Activated CD8-positive, alpha-beta T cell treated with anti-CD3 and anti-CD28 coated beads for 36 hours (primary cell): ENCODE measurements at places on chromosomes 16 and 17.

GRCh38 chr17:81314398-81315081 is 19.4 kb upstream of the SLC38A10 start:
- no peak for DNase-seq

GRCh38 chr16:19238406-19238805 is 47.1 kb upstream of the CLEC19A start:
- DNase-seq = no peak

DNA sequence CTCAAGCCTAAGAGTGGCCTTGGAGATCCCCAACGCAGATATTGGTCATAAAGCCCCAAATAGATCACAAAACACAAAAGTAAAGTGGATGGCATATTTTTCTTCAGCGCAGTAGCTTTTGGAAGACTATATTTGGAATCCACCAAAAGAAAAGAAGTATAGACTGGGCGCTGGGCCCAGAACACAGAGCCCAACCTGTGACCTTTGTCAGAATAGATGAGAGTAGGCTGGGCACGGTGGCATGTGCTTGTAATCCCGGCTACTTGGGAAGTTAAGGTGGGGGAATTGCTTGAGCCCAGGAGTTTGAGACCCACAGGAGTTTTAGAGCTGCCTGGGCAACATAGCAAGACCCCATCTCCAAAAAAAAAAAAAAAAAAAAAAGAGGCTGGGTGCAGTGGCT is 14.6 kb downstream of the SCIMP start:
- no peak for DNase-seq

DNA sequence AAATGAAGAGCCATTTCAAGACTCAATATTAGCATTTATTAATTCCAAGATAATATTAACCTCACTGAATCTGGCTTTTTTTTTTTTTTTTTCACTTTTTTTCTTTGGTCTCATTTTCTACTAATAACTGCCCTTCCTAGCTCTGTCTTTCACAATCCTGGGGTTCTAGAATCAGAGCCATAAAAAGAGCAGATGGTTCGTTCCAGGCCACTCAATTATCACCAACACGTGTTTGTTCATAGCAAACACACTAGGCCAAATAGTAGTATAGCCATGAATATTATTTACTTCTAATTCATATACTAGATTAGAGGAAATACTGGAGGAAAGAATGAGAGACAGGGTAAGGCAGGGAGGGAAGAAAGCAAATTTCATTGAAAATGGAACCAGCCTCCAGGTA is 39.8 kb downstream of the TEX2 start:
- DNase-seq = no peak

- no peak for DNase-seq
Measured at GRCh38 chr17:46995841-46996571, 17.0 kb upstream of the RPRML start.

- DNase-seq = peak; percentile 36
Measured at GRCh38 chr16:11949527-11949926, 7.7 kb upstream of the NPIPB2 start.

DNA sequence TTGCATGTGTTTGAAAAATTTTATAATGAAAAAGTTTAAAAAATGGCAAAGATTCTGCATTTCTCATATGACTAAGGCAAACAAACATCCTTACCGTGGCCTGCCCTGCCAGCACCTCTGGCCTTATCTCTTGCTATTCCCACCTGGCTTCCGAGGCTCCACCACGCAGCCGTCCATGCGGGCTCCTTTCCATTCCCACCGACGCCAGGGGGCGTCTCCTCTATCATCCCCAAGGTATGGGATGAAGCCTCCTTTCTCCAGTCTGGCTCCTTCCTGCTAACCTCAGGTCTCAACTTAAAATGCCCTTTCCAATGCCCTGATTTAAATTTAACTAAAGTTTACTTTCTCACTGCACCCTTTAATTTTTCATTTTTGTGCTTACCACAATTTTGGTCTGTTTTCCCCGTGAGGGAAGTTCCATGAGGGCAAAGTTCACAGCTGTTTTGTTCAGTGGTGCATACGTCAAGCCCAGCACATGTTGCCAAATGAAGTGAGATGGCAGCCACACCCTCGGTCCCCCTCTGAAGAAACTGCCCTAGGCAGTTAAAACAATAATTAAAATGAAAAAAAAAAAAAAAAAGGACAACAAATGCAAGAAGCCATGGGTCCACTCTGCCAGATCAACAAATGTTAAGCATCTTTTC is 13.3 kb upstream of the SDK2 start:
- DNase-seq = peak; percentile 42

- DNase-seq = peak; percentile 92
Measured at GRCh38 chr17:38557836-38558727, 47.7 kb downstream of the SRCIN1 start.

DNA sequence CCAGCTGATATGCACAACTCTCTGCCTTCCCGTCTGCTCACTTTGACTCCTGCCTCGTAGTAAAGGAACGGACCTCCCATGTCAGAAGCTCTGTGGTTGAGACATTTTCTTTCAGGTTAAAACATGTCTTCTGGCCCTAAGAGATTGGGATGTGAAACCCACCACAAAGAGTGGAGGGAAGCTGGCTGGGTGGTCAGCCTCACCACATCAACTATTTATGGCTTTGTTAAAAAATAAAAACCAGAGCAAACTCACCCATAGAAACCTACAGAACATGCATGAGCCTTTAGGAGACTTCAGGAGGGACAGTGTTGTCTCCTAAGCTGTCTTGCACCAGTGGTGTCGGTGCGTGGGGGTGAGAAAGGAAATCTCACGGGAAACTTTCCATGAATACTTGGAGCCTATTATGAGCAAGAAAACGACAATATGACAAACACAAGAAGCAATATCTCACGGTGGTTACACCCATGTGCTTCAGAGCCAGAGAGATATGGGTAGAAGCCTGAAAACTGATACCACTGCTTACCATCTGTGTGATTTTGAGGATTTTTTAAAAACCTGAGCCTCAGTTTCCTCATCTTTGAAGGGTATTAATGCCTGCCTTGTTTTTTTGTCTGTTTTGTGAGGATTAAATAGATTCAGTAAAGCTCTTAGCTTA is 61.7 kb upstream of the XYLT1 start:
- no peak for DNase-seq

- DNase-seq = no peak
Measured at GRCh38 chr17:10130677-10131076, 67.7 kb downstream of the GAS7 start.

DNA sequence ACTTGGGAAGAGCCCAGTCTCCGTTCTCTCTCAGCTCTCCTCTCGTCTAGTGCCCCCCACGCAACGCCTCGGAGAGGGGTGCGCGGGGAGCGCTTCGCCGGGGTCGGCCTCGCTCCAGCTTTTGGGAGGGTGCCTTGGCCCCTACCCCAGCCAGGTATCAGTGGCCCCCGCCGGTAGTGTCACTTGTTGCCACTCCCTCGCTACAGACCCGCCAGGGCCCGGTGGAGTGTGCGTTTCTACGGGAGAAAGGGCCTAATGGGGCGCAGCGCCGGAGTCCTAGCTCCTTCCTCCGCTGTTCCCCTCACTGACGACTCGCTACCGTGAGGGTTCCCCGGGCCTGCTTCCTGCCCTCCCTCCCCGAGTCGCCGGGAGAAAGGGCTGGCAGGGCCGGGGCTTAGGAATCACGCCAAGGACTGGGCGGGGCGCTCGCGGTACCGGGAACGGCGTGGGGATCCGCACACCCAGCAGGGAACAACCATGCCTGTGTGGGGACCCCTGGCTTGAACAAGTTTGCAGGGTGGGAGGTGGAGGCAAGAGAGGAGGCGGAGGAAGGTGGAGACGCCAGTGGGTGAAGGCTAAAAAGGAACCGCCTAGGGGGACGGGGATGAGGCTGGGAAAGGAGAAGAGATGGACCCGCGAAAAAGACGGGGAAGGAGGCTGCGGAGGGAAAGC is 997 bp upstream of the CDH11 start:
- no peak for DNase-seq

DNA sequence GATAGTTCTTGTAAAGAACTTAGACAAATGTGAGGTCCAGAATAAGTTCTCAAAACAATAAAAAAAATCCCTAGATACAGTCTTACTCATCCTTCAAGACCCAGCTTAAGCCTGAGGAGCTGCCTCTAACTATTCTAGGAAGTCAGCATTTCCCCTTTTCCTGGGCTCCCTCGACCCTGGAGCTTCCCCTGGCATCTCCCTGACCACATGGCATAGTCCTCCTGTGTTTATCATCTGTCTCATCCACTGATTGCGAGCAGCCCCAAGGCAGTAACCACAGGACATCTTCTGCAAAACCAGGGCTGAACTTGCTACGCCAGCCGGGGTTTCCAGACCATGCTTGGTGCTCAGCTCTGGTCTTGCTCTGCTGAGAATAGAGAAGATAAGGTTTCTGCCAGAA is 36.7 kb upstream of the NLRP1 start:
- no peak for DNase-seq

DNA sequence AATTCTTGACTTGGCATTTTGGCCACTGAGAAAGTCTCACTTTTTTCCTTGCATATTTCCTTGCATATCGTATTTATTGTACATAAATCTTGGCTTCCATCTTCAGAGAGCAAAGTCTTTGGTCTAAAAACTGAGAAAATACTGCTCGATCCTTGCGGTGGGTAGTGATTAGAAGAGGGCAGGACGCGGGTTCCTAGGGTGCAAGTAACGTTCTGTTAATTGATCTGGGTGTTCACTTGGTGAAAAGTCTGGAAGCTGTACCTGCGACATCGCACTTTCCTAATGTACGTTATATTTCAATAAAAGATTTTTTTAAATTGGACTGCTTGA is 758 bp upstream of the UBALD2 start:
- peak; percentile 48 for DNase-seq

DNA sequence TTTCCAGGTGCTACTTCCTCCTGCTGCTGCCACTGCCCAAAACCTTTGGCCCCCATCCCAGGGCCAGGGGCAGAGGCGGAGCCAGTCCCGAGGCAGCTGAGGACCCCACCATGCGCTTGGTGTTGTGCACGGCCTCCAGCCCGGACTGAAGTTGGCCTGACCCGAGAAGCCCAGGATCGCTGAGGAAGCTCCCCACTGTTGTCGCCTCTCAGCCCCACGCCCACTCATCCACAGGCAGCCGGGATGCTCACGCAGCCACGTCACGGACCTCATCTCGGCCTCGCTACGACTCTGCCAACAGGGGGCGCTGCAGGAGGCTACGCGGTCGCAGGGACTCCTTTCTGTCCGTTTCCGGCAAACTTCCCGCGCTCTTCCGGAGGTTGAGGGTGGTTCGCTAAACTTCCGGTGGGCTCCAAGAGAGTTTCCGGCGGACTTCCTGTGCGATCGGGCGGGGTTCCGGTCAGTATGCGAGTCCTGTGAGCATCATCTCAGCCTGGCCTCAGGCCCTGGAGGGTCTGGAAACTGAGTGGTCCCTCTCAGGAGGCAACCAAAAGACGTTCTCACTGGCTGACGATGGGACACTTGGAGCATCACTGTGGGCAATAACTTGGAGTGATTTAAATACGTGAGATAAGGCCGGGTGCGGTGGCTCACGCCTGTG is 12.4 kb downstream of the ZG16B start:
- peak; percentile 89 for DNase-seq

- DNase-seq = peak; percentile 52
Measured at GRCh38 chr17:16418685-16419068, 3.3 kb downstream of the TRPV2 start.

DNA sequence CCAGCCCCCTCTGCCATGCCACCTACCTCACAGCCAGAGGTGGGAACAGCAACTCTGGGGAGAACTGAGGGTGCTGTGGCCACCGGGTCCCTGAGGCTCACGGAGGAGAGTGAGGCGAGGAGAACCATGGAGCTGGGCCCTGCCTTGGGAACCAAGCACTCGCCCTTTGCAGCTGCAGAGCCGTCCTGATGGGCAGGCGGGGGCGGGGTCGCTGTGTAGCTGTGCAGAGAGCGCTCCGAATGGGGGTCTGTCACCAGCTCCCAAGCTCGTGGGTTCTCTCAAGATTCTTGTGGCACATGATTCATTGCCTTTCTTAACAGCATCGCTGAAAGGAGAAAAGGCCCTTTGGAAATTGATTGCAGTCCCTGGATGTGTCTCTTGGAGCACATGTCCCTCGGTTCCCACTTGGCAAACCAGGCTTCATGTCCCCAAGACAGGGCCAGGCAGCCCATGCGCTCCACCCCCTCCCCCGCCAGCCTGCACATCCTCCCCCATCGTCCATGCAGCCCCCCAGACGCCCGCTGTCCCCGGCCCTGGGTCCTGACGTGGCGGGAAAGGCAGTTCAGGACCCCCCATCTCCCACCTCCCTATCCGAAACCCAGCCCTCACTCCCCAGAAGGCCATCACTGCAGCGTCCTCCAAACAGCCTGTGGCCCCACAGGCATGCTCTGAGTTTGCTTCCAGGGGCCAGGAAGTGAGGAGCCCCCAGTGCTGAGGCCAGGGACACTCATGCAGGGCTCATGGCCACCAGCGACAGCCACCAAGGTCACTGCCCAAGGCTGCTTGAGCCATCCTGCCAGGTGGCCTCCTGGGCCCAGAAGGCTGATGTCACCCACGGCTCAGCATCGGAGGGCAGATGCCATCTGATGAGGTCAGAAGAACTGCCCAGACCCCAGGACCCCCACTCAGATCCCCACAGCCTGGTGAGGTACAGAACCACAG is 20.6 kb upstream of the CHMP6 start:
- no peak for DNase-seq

DNA sequence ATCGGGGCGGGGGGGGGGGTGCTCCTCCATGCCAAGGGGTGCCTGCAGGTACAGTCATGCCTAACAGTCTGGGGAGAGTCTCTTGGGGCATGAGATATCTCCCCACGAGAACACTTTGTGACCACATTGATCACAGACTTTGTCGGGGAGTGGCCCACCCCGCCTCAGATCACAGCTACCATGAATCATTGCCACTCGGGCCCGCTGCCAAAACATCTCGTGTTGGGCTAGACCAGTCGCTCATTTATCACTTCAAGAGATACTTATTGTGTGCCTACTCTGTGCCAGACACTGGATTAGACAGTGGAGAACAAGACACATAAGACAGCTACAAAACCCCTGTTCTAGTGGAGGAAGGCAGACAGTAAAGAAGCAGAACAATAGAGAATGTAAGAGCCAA is 72.6 kb downstream of the CLEC16A start:
- DNase-seq = peak; percentile 66

GRCh38 chr16:56630134-56630533 is 2.3 kb upstream of the MT1M start:
- no peak for DNase-seq

DNA sequence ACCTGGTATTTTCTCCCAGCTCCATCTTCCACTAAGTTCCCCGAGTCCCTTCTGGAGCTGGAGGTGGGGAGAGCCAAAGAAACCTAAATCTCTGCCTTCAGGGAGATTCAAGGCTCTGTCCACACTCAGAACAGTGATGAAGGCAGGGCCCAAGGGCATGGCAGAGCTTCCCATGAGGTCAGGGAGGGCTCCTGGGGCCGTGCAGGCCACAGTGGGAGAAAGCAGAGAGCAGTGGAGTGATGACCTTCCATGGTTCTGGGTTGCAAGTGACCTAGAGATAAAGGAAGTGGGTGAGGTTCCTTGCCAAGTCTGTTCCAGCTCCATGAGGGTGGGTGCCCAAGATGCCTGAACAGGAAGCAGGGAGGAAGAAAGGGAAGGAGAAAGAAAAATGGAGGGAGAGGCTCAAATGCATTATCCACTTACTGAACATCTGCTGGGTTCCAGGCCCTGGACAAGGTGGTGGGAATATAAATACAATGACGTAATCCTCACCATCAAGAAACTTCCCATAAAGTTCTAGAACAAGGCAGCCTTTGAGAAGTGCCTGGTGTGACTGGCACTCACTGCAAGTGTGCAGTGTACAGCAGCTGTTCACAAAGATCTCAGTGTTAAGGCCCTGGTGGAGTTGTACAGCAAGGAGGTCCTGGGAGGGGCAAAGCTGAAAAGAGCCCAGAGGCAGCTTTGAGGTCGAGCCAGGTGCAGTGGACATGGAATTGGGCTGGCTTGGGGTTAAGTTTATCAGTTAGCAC is 13.3 kb downstream of the TBKBP1 start:
- no peak for DNase-seq
